Nasal cavity respiratory epithelium epithelial cell of viscerocranial mucosa (primary cell): ENCODE measurements at places on chromosomes 7 and 10. TPM values are rescaled to one million over a fixed set of nuclear protein-coding genes. Genes with fewer than 3 reads are reported as not detected.

Gene TES
- 204 and 325 TPM in 2 replicates for total RNA-seq

Gene HKDC1
- total RNA-seq = 2.4 and 14.7 TPM in 2 replicates

Gene FAM107B
- total RNA-seq = 18.5 and 29.3 TPM in 2 replicates

Gene CACNB2
- total RNA-seq = 0.34 TPM in 1 of 2 replicates, not detected in the other

Gene TRIL
- total RNA-seq = 0.14 TPM in 1 of 2 replicates, not detected in the other

Gene HOXA2
- total RNA-seq = not detected in 2 replicates

Gene EBLN1
- total RNA-seq = not detected in 2 replicates

Gene KCNH2
- under 0.01 and 0.14 TPM in 2 replicates for total RNA-seq

Gene TLX1
- not detected in 2 replicates for total RNA-seq

Gene LRRC18
- total RNA-seq = not detected in 2 replicates

Gene STEAP2
- total RNA-seq = 2.7 and 16.2 TPM in 2 replicates

Gene EPC1
- total RNA-seq = 20.5 and 29.1 TPM in 2 replicates

Gene CPA2
- not detected in 2 replicates for total RNA-seq

Gene SLC39A12
- total RNA-seq = not detected in 2 replicates

Gene ZNF467
- total RNA-seq = 0.68 and 3.6 TPM in 2 replicates

Gene GPC2
- total RNA-seq = 1.4 and 2.1 TPM in 2 replicates

Gene NEUROD6
- total RNA-seq = not detected in 2 replicates

Gene TRPV5
- total RNA-seq = not detected in 2 replicates

Gene ZNF239
- total RNA-seq = 2.7 and 4.2 TPM in 2 replicates

Gene CFTR
- total RNA-seq = 0.93 TPM in 1 of 2 replicates, not detected in the other

Gene FGFR2
- 20.2 and 35.2 TPM in 2 replicates for total RNA-seq

Gene ODAD2
- under 0.01 and 0.28 TPM in 2 replicates for total RNA-seq

Gene GCC1
- total RNA-seq = 75.1 and 88.5 TPM in 2 replicates

Gene MALRD1
- total RNA-seq = not detected in 2 replicates

Gene KLF6
- total RNA-seq = 129 and 167 TPM in 2 replicates

Gene LIPN
- 5.8 TPM in 1 of 2 replicates, not detected in the other for total RNA-seq

Gene RUFY2
- 19.1 and 21.6 TPM in 2 replicates for total RNA-seq

Gene BUB3
- total RNA-seq = 108 and 153 TPM in 2 replicates

Gene AKR1C1
- 33.2 and 42.7 TPM in 2 replicates for total RNA-seq

Gene PAPOLB
- total RNA-seq = under 0.01 TPM in 1 of 2 replicates, not detected in the other

Gene NEUROG3
- total RNA-seq = not detected in 2 replicates

Gene TAS2R4
- 1.0 and 6.4 TPM in 2 replicates for total RNA-seq

Gene SERPINE1
- 18.5 and 176 TPM in 2 replicates for total RNA-seq

Gene DDX50
- 51.3 and 67.0 TPM in 2 replicates for total RNA-seq

Gene FEZF1
- under 0.01 TPM in 1 of 2 replicates, not detected in the other for total RNA-seq

Gene ATOH7
- total RNA-seq = not detected in 2 replicates

Gene GNA12
- 12.6 and 64.1 TPM in 2 replicates for total RNA-seq

Gene LMOD2
- not detected in 2 replicates for total RNA-seq

Gene TMEM176A
- not detected in 2 replicates for total RNA-seq

Gene AZGP1
- total RNA-seq = 1.0 and 1.3 TPM in 2 replicates

Gene TAS2R3
- 1.0 and 7.8 TPM in 2 replicates for total RNA-seq

Gene NUTM2E
- 0.21 and 0.34 TPM in 2 replicates for total RNA-seq

Gene GTF2IRD2
- 2.4 and 3.4 TPM in 2 replicates for total RNA-seq

Gene NUTM2A
- 0.68 and 0.71 TPM in 2 replicates for total RNA-seq

Gene MYH16
- total RNA-seq = under 0.01 and 0.36 TPM in 2 replicates

Gene FAM24A
- total RNA-seq = not detected in 2 replicates

Gene LAMB4
- total RNA-seq = 0.50 and 0.68 TPM in 2 replicates

Gene UPK3BL2
- total RNA-seq = 2.4 and 72.2 TPM in 2 replicates

Gene ZNF862
- total RNA-seq = 7.2 and 12.7 TPM in 2 replicates

Gene UPK3B
- total RNA-seq = 1.4 and 6.7 TPM in 2 replicates

Gene NUTM2D
- 2.1 and 7.5 TPM in 2 replicates for total RNA-seq

Gene LRRTM3
- not detected in 2 replicates for total RNA-seq

Gene KLF14
- 0.07 TPM in 1 of 2 replicates, not detected in the other for total RNA-seq
